Ovary (tissue), 10 donors: ENCODE measurements at places on chromosomes 2 and 18. TPM values are rescaled to one million over a fixed set of nuclear protein-coding genes. Genes with fewer than 3 reads are reported as not detected.

DNA sequence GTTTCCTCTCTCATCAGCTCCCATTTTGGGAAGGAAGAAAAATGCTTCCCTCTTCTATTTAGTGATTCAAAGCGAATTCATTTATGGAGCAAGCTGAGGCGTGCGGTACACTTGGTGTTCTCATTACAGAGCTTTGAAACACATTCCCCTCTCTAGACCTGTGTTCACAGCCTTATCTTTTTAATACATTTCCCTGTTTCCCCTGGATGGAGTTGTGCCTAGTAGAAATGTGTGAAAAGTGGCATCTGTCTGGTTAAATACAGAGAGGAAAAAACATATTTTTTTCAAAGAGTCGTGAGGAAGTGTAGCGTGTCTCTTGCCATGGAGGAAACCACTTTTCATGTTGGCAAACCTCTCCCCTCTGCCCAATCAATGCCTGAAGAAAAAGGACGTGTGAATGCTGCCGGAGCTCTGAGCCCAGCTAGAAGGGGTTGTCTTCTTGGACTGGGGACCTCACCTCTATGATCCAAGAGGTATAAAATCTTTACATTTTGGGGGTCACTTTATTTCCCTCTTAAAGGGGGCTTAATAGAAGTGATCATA, 52.4 kb downstream of the DPP4 start:
- no peak for DNase-seq

- DNase-seq = no peak
These were observed 11.0 kb upstream of the CDC42EP3 start for GRCh38 chr2:37682473-37682872.

GRCh38 chr18:80194874-80195570, 52.3 kb downstream of the PARD6G start:
- DNase-seq = no peak

GRCh38 chr2:137208431-137208891, 443.1 kb downstream of the THSD7B start:
- no peak for DNase-seq

GRCh38 chr18:60812921-60813320, 440.3 kb upstream of the MC4R start:
- no peak for DNase-seq

GRCh38 chr2:71078624-71079023, 10.2 kb downstream of the NAGK start:
- no peak for DNase-seq

GRCh38 chr2:17765398-17765797, 11.5 kb downstream of the GEN1 start:
- no peak for DNase-seq

DNA sequence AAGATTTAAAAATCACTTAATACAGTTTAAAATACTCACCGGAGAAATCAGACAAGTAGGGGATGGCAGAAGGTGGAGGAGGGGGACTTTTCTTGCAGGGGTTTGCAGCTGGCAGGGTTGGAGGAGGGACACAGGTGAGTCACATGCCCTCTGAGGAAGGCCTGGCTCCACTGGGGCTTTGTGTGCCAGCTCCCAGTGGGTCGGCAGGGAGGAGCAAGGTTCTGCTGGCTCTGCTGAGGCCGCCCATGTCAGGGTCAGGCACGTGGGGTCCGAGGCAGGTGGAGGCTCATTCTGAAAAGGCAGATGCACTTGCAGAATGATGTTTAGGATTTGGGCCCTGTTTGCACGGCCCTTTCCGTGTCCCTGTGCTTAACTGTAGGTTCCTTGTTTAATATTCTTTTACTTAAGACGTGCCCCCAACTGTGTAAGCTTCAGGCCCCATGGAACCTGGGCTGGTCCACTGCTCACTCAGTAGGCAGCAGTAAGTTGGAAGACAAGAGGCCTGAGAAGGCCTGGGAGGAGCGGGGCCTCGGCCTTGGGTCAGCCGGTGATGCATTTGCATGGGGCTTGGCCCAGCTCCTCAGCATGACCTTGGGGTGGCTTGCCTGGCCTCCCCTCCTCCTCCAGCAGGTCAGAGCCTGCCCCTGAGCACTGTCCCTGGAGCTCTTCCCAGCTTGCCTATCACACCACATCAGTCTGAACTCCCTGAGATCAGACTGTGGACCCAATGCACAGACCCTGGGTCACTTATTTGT, 141.0 kb downstream of the GLI2 start:
- DNase-seq = peak; percentile 65

DNA sequence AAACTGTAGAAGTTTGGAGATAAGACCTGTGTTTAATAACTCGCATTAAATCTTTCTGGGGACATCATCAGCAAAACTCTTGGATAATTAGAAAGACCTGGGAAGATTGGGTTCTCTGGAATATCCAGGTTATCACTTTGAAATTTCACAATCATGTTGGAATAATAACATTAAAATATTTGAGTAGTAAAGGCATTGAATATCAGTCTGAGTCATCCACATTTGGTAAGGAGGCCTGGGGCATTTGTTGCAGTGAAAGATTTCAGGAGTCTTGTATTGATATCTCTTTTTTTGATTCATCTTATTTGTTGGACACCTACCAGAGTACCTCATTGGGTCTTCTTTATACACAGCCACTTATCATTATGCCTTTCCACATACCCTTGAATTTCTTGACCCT, 95.9 kb downstream of the EPB41L5 start:
- no peak for DNase-seq

- no peak for DNase-seq
These were observed 6.3 kb downstream of the TLK1 start for GRCh38 chr2:171154348-171154747.

DNA sequence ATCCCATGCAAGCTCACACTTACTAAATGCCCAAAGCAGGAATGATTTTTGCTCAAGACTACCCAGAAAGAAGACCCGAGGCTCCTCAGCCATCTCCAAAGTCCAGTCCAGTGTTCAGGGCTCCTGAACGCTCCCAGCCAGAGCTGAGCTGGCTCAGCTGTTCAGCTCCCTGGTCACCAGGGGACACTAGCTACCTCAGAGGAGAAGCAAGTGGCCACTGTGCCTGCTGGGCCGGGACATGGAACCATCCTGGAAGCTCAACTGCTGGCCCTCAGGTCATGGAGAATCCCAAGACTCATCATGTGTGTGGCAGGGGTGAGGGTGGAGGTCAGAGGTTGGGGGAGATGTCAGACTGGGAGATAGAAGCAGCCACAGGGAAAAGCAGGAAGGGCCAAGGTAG, 89.0 kb downstream of the GALNT14 start:
- DNase-seq = no peak

DNA sequence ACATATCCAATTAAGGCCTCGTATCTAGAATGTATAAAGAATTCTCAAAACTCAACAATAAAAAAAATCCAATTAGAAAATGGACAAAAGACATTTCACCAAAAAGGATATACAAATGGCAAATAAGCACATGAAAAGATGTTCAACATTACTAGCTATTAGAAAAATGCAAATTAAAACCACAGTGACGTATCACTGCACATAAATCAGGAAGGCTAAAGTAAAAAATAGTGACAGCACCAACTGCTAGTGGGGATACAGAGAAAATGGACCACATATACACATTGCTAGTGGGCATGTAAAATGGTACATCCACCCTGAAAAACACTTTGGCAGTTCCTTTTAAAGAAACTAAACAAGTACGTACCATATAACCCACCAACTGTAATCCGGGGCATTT, 59.7 kb downstream of the SMAD4 start:
- DNase-seq = no peak

DNA sequence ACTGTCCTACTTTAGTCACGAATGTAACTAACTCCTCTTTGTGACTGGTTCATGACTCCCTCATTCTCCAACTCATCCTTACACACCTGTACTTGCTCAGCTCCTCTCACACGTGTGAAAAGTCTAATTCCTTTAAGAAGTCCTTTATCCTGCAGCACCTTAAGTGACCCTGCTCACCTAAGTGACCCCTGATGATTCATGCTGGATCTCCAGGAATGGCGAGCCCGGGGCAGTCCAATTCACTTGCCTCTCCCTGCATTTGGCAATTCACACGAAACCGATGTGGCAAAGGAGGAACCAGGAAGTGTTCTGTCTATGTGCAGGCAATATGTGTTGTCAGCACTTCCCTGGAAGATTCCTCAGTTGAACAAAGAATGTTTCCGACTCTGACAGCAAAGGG, 189.8 kb upstream of the NABP1 start:
- no peak for DNase-seq

DNA sequence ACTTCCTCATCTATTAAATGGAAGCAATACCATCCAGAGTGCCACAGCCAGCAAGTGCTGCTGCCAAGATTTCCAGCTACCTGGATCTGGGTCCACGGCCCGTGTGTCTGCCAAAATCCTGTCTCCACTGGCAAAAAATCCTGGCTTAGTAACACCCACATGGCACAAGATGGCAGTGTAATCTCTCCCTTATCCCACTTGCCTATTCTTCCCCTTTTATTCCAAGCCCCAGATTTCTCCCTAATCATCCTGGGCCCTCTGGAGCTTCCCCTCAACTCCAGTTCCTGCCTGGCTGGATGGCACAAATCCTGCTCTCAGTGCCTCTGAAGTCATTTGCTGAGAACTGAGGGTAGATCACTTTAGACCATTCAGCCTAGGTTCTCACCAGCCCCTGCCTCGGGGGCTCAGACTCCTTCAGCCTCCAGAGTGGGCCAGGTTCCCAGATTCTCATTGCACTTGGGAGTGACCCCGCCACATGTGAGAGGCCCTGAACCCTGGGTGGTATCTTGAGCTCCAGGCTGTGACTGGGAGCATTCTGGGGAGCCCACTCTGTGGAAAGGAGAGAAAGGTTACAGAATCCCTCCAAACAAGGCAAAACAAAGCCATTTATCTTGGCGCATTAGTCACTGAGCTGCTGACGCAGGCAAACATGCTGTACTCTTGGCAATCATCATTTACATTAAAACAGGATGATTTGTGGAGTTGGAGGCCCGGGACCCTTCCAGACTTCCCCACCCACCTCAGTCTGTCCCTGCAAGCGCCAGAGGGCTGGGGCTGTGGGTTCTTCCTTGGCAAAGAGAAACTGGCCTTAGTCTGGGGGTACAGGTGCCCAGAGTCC, 325.8 kb downstream of the DYSF start:
- peak; percentile 60 for DNase-seq

DNA sequence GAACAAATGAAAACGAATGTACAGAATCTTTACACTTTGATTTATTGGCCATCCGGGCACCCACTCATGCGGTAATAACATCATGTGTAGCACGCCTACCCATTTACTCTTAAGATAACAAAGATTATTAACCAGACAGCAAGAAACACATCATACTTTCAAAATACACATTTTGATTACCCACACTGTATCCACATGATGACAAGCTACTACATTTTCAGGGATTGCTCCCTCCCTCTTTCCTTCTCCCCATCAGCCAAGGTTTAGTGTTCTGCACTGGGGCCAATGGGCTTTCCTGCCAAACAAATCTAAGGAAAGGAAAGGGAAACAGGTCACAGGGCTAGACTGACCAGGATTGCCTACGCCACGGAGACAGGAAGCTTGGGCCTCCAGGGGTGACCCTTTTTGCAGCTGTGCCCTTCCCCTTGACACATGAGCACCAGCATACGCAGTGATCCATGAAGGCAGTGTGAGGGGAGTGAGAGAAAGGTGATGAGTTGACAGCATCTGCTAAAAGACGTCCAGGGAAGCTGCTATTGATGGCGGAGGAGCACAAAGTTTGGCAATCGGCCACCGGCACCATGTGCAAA, 76.5 kb downstream of the ZNF521 start:
- DNase-seq = no peak

- DNase-seq = no peak
These were observed 45.8 kb upstream of the ID2 start for GRCh38 chr2:8636041-8636491.

DNA sequence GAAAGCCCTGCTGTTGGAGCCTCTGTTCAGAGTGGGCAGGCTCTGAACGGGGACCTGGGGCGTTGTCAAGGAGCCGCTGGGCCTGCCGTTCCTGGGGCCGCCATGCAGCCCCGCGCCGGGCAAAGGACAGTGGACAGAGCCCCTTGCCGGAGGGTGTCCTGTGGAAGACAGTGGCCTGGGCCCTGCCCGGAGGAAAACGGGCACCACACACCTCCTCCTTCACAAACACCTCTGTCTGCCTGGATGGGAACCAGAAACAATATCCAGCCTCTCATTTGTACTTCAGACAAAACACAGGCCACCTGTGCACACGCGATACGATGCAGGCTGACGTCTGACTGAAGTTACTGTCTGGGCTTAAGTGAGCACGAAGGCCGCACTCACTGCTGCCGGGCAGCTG, 233.7 kb downstream of the TWIST2 start:
- no peak for DNase-seq

GRCh38 chr18:13649397-13650390, 76.7 kb downstream of the FAM210A start:
- no peak for DNase-seq

DNA sequence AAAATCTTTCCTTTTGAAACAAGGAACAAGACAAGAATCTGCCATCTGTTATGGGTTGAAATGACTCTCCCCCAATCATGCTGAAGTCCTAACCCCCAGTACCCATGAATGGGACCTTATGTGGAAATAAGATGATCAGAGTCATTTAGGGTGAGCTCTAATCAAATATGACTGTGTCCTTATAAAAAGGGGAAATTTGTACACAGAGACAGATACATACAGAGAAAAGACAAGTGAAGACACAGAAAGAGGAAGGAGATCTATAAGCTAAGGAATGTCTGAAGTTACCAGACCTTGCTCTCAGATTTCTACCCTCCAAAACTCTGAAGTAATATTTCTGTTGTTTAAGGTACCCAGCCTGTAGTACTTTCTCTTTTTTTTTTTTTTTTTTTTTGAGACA, 15.7 kb downstream of the TGFBRAP1 start:
- no peak for DNase-seq

- no peak for DNase-seq
These were observed 273.3 kb downstream of the NDUFA10 start for GRCh38 chr2:239751679-239752355.

DNA sequence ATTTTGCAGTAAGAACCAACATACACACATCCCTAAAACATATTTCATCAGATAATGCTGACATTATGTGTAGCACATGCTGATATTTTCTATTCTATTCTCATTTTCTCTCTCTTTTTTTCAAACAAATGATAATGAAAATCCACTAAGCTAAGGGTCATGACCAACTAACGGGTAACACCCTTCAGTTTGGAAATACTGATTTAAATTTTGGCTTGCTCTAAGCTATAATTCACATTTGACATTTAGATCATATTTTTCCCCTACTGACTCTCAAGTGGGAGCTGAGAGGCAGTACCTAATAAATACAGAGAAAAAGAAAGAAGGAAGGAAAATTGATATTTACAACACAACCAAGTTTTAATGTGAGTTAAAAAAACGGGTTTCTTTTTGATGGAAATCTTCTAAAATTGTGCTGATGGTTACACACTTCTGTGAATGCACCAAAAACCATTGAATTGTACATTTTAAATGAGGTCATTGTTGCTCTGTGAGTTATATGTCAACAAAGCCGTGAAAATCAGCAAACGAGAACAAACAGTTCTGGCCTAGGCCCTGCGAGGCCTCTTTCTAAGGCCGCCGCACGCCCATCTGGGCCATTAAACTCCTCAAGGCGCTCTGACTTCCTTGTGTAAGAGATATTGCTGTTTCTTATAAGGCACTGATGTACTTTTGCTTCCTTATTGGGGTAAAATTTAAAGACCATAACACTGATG, 124.2 kb downstream of the GALR1 start:
- peak; percentile 55 for DNase-seq

GRCh38 chr2:37688771-37689468, 17.5 kb upstream of the CDC42EP3 start:
- peak; percentile 29 for DNase-seq

HOXD11 gene
- total RNA-seq = not detected

CRYGD gene
- total RNA-seq = 5.1 TPM

ALPP gene
- not detected for total RNA-seq

CD8B gene
- total RNA-seq = 0.38 TPM

CFLAR gene
- 67.0 TPM for total RNA-seq

KLHL14 gene
- 1.5 TPM for total RNA-seq

SP140 gene
- total RNA-seq = 2.9 TPM

GALNT5 gene
- not detected for total RNA-seq

NDUFS1 gene
- total RNA-seq = 57.8 TPM

EVX2 gene
- total RNA-seq = not detected

HOXD8 gene
- total RNA-seq = 33.1 TPM
